Non-pigmented ciliary epithelial cell (primary cell): ENCODE measurements at places on chromosomes 5 and 9.

DNA sequence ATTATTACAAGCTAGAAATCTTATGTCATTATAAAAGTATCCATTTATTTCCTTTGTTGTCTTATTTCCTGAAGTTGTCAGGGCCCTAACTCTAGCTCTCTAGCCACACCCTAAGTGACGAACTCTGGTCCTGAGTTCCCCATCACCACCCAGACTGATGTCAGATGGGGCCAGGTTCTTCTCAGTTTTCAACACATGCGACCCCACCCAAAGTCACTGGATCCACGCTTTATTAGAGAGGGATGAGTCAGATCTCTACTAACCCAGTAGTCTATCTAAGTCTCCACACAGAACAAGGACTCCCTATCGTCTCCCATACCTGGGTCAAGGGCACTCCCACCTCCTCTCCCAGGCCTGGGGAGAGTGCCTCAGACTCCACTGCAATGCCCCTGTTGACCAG is 6.8 kb upstream of the FEM1C start:
- no peak for DNase-seq

DNA sequence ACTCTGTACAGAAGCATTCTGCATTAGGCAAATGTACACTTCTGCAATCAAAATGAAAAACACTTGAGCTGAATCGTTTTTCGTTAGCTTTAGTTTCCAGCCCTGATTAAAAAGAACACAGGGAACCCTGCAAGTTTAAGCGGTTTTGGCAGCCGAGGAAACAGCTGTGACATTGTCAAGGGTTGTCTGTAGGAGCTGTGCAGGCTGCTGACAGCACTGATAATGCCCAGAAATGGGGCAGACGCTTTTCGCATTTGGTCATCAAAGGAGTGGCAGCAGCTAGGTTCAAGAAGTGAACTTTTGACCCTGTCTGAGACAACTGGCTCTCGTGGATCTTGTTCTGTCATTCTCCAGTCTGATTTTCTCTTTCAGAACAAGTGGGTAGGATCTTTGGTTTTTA is 165.6 kb upstream of the CCDC152 start:
- DNase-seq = no peak

DNA sequence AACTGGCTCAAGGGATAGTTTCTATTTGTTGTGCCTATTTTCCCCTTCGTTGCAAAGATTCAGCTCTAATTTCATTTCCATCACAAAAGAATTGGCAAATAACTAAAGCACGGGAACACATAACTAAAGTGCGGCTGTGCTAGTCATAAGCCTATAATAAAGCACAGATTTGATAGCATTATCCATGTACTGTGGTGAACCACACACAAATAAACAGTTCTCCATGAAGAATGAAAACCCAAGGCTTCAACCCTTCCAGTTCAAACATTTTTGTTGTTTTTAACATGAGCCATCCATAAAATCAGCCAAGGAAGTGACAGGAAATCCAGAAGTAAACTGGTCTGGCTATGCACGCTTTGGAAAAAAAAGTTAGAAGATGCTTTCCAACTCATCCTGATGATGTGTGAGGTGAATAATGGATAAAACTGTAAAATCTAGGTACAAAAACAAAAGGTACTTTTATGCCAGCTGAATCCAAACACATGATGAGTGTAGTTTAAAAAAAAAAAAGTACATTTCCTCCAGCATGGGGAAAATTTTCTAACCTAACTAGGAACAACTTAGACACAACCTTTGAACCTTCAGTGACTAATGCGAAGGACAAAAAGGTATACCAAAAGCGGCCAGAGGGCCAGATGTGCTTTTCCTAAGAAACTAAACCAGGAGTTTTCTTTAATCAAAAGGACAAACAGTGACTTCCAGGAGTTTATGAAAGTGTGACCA is 10.2 kb downstream of the ZNF608 start:
- no peak for DNase-seq

DNA sequence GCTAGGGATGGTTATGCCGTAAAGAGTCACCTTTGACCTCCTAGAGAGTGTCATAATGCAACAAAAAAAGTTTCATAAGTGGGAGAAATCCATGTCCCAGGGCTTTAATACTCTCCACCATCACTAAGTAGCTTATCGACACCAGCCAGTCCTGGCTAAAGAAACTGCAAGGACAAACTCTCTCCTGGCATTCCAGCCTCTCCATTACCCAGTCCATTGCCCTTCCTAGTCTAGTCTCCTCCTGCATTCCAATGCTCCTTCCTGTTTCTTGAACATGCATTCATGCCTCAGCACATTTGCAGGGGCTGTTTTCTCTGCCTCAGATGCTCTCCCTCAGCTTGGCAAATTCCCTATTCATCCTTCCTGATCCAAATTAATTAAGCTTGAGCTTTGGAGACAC is 364.1 kb downstream of the BRINP1 start:
- no peak for DNase-seq

- no peak for DNase-seq
These were observed 54.8 kb downstream of the IQGAP2 start for GRCh38 chr5:76457674-76458485.

- DNase-seq = no peak
These were observed 15.0 kb upstream of the DAB2IP start for GRCh38 chr9:121636341-121636865.

DNA sequence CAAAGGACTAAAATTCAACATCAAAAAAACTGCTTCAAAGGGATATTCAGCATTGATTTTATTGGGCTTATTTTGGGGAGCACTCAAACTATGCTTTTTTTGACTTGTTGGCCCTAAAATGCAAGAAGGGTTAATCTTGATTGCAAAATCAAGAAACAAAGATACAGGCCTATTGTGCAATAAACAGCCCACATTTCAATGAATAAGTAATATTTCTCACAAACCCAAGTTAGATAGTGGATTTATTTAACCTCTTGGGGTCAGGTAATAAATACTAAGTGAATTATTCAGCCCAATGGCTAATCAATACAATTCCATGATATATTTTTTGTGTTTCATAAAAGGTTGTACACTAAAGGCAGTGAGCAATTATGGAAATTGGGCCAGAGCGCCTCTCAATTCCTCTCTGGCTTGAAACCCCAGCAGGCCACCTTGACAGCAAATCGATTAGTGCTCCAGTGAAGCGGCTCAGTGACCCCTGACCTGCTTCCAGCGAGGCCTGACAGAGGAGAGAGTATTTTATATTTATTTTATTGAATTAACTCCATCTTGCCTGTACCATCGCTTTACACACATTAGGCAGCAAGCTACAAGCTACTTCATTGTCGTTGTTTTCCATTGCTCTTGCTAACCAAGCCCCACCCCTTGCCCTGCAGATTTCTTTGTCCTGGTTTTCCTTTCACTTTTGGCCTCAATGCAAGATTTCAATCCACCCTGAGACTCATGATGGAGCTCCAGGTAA is 65.5 kb downstream of the EBF1 start:
- no peak for DNase-seq

DNA sequence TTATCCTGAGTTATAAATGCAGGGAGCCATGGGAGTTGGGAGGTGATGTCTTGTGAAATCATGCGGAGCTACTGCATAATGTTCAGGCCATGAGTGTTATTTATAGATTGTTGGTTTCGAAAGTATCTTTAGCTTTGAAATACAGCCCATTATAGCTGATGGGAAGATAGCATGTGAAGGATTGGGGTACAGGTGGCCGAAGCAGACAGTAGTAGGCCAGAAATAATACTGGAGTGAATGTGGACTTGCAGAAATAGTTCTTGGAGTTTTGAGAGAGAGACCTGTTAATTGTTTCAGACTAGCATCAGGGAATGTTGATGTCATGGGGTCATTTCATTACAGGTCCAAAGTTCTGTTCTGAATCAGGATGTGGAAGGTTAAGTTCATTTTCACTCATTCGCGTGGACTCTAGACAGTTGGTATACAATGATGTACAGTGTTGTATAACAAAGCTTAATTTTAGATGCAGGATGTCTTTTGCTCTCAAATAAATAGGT is 3.8 kb downstream of the ATP6V1G1 start:
- DNase-seq = no peak

DNA sequence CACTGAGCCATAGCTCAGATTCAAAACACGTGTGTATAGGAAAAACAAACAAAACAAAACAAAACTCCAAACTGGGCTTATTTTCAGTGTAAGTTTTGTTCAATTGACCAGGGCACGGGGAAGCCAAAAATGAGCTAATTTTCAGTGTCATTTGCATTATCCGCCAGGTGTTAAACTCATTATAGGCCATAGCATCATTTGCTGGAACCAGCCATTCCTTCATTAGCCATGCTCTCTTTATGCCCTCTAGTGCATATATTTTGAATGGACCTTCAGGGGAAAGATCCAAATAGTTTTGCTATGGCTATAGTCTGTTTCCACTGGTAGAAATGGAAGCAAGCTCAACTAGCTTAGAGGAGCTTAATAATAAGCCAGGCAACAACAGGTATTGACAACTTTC is 1205.2 kb upstream of the DMAC1 start:
- DNase-seq = no peak

DNA sequence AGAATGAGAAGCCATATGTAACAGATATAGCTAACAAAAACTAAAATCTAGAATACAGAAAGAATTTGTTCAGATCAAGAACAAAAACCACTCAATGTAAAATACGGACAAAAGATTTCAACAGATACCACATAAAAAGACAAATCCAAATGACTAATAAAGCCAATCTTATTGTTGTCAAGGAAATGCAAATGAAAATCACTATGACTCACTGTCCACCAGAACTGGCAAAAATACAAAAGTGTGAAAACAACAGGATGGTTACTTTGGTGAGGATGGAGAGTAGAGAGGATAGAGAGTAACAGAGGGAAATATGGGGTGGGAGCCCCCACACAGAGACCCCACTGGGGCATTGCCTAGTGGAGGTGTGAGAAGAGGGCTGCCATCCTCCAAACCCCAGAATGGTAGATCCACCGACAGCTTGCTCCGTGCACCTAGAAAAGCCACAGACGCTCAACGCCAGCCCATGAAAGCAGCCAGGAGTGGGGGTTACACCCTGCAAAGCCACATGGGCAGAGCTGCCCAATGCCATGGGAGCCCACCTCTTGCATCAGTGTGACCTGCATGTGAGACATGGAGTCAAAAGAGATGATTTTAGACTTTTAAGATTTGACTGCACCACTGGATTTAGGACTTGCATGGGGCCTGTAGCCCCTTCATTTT is 15.2 kb upstream of the RHOBTB3 start:
- DNase-seq = peak; percentile 50

GRCh38 chr5:88515881-88516819 is 247.5 kb upstream of the TMEM161B start:
- no peak for DNase-seq

GRCh38 chr5:81533629-81534405 is 139.9 kb upstream of the ACOT12 start:
- no peak for DNase-seq

GRCh38 chr9:87336407-87336806 is 161.3 kb upstream of the DAPK1 start:
- no peak for DNase-seq

GRCh38 chr9:93629920-93630319 is 53.5 kb downstream of the PHF2 start:
- DNase-seq = no peak

GRCh38 chr5:89842531-89842930 is 567.0 kb downstream of the CETN3 start:
- DNase-seq = no peak

- no peak for DNase-seq
These were observed 125.6 kb downstream of the DAB2IP start for GRCh38 chr9:121776739-121777637.

DNA sequence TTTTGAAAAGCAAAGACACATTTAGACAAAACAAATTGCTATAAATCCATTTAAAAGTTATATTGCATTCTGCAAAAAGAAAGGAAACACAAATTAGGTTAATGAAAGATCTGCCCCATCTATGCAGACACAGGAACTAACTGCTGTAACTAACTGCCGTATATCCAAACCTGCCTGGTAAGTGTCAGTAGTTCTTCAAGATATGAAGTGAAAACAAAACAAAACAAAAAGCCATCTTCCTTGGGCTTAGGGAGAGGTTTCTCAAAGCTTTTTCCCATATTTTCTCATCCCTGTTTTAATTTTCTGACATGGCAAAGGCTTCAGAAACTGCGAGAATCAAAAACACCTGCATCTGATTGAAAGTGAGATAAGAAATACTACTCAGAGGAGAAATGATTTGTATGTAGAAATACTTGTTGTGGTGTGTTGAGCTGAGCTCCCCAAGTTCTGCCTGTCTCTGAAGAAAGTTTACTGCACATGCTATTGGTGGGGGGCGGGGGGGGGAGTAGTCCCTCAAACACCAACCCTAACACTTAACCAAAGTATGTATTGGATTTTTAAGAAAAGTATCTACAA is 750.5 kb downstream of the PTPRD start:
- DNase-seq = no peak

DNA sequence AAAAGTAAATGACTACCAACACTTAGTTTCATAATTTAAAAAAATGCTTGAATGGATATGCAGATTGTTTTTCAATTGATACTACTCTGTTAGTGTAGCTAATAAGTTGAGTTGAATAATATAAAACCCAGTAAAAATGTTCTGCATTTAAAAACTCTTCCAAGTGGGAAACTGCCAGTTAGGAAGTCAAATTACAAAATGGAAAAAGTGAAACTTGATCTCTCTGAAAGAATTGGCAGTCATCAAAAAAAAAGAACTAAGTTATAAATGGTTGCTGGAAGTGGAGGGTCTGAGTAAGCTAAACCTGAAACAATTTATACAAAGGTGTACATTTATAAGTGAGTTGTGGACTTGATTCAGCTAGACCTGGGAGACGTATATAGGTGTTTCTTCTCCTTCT is 52.4 kb downstream of the VCAN start:
- no peak for DNase-seq

- no peak for DNase-seq
These were observed 41.6 kb downstream of the ERGIC1 start for GRCh38 chr5:172875505-172876279.

DNA sequence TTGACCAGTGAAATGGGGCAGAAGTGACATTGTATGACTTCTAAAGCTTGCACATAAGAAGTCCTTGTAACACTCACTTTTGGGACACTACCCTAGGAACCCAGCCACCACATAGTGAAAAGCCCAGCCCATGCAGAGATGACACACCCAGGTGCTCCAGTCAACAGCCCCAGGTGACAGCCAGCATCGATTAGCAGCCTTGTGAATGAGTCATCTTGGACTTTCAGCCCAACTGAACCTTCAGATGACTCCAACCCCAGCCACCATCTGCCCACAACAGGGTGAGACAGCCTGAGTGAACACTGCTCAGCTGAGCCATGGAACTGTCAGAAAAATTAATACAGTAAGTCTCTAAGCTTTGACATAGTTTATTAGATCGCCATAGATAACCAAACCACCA is 458.6 kb downstream of the ZSWIM6 start:
- DNase-seq = no peak

GRCh38 chr9:73348471-73348870 is 196.8 kb downstream of the ANXA1 start:
- DNase-seq = peak; percentile 4

GRCh38 chr5:142017832-142018427 is 5.1 kb upstream of the GNPDA1 start:
- peak; percentile 31 for DNase-seq

GRCh38 chr9:129944506-129945116 is 98.4 kb downstream of the FNBP1 start:
- no peak for DNase-seq

GRCh38 chr5:109956884-109957283 is 267.2 kb downstream of the MAN2A1 start:
- no peak for DNase-seq

GRCh38 chr5:113142186-113142585 is 165.6 kb downstream of the DCP2 start:
- no peak for DNase-seq
